ENCODE measurements at places on chromosomes 4 and X.

- DNase-seq, result no peak
These were observed 63.9 kb upstream of the PSAPL1 start for GRCh38 chr4:7498446-7499200.

DNA sequence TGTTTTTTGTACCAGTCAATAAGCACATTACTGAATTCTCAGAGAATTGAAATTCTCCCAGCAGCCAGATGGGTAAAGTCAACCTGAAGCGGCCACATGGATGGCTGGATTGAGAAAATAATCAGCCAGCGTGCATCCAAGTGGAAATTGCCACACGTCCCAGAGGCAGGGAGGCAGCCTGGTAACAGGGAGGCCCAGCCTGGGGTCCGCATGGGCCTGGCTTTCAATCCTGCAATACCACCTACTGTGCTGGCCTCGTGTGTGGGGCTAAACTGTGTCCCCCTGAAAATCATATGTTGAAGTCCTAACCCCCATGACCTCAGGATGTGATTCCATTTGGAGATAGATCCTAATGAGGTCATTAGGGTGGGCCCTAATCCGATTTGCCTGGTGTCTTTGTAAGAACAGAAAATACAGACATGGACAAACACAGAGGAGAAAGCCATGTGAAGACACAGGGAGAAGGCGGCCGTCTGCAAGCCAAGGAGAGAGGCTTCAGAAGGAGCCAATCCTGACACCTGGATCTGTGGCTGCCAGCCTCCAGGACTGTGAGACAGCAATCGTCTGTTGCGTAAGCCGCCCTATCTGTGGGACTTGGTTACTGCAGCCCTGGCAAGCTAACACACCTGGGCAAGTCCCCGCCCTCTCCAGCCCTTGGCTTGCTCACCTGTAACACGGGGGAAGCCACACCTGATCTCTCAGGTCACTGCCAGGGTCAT, 90.3 kb downstream of the JAKMIP1 start:
- DNase-seq, result no peak

- DNase-seq, result no peak
These were observed 87.2 kb downstream of the IL13RA2 start for GRCh38 chrX:114930227-114930626.

GRCh38 chr4:139633661-139634060, 32.0 kb upstream of the MGST2 start:
- DNase-seq, result peak; percentile 19

- DNase-seq, result no peak
These were observed 61.2 kb downstream of the HMGB2 start for GRCh38 chr4:173272996-173273395.

DNA sequence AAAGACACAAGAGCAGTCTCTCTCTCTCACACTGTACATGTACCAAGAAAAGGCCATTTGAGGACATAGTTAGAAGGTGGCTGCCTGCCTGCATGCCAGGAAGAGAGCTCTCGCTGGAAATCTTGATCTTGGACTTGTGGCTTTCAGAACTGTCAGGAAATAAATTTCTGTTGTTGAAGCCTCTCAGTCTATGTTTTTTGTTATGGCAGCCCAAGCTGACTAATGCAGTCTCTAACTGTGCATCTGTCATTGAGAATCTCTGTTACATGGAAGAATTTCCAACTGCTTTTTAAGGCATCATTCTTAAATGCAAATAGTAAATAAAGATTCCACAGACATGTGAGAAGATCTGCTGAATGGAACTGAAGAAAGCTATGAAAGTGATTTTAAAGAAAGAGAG, 198.3 kb downstream of the PCDH10 start:
- no peak for DNase-seq

DNA sequence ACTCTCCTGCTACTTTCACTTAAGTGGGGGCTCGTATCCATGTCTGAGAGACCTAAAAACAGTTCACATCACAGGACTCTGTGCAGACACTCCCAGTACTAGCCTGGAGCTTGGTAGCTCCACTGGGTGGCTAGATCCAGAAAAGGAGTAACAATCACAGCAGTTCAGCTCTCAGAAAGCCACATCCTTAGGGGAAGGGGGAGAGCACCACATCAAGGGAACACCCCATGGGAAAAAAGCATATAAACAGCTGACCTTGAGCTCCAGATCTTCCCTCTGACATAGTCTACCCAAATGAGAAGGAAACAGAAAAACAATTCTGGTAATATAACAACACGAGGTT, 175.8 kb downstream of the FAM13A start:
- no peak for DNase-seq

- no peak for DNase-seq
These were observed 1.6 kb upstream of the WWC2 start for GRCh38 chr4:183097231-183098018.

GRCh38 chrX:134552351-134552750, 92.4 kb downstream of the HPRT1 start:
- no peak for DNase-seq
